Stimulated activated CD4-positive, alpha-beta T cell treated with anti-CD3 and anti-CD28 coated beads, Interleukin-4, amount 100 ng/mL, for 48 hours (primary cell): ENCODE measurements at places on chromosomes 6 and 20.

DNA sequence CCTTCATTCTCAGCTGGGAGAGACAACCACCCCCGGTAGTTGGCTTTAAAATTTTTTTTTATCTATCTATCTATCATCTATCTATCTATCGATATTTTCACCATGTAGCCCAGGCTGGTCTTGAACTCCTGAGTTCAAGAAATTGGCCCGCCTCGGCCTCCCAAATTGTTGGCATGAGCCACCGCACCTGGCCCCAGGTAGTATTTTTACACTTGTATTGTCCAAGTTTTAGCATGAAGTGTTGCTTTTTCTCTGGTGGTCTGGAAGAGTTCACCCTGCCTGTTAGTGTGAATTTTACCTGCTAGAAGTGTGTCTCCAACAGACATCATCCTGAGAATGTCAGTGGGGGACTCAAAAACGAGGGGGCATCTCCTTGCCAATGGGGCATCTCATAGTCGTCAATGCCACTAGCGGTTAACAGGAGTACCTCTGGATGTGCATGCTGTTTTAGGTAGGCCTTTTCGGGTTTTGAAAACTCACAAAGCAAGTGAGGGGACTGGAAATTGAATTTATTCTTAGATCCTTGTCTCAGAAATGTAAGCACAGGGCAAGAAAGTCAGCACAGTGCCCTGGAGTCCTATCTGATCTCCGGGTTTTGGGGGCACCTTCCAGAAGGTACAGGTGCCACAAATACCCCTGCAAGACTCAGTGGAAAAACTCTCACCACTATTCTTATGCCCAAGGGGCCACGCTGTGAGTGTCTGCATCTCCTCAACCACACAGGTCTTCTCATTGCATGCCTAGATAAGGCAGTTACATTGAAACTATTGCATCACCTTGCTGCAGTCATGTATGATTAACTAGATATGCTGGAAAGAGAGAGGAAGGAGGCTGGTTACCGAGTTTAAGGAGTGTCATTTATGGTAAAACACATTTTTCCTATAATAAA lies 37.1 kb downstream of the TNFAIP3 start:
- DNase-seq = peak; percentile 44

DNA sequence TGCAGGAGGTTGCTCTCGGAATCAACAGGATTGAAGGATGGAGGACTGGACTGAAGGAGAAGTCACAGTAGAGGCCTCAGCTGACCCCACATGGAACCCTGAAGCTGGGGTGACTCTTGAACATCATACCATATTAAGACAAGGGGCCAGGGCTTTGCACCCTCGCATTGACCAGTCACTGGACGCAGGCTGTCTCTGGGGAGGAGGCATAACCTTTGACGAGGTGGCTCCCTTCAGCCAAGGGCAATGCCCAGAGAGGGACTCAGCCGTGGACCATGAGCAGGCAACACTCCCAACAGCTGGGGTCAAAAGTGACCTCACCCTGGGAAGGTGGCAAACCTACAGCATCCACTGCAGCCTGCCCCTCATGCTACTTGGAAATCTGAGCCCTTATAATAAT lies 21.7 kb downstream of the PACSIN1 start:
- no peak for DNase-seq

GRCh38 chr6:55868771-55869479 lies 6.5 kb downstream of the BMP5 start:
- no peak for DNase-seq

- DNase-seq = no peak
Observed at GRCh38 chr6:83505356-83505755, 7.0 kb upstream of the PRSS35 start.

DNA sequence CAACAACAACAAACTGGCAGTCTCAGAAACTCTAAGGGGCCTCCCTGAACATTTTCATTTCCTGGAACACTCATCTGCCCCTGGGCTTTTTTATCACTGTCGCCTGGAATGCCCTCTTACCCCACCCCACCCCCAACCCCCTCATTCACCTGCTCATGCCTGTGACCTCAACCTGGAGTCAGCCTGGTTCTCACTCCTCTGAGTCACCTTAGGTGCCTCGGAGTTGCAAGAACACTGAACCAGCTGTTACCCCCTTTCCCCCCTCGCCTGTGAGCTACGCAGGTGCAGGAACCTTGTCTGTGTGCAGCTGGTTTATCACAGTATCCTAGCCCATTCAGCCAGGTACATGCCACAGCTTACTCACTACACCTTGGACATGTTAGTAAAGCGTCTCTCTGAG lies 12.8 kb upstream of the SNAI1 start:
- DNase-seq = no peak

- peak; percentile 46 for DNase-seq
Observed at GRCh38 chr20:62918831-62919230, 7.5 kb downstream of the DIDO1 start.

GRCh38 chr6:107793191-107793590 lies 30.9 kb downstream of the SCML4 start:
- DNase-seq = no peak

DNA sequence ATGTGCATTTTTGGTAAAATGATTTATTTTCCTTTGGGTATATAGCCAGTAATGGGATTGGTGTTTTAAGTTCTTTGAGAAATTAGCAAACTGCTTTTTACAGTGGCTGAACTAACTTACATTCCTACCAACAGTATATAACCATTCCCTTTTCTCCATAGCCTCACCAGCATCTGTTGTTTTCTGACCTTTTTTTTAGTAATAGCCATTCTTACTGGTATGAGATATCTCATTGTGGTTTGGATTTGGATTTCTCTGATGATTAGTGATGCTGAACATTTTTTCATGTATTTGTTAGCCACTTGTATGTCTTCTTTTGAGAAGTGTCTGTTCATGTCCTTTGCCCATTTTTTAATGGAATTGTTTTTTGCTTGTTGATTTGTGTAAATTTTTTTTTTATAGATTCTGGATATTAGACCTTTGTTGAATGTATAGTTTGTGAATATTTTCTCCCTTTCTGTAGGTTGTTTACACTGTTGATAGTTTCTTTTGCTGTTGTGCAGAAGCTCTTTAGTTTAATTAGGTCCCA lies 42.3 kb downstream of the STK4 start:
- no peak for DNase-seq

GRCh38 chr6:164356814-164357213 lies 942.3 kb downstream of the QKI start:
- DNase-seq = no peak
